ENCODE measurements at places on chromosomes 4 and X.

GRCh38 chr4:8736090-8736825 is 135.4 kb downstream of the HMX1 start:
- DNase-seq: no peak

GRCh38 chr4:27692158-27692557 is 831.5 kb downstream of the STIM2 start:
- no peak for DNase-seq

GRCh38 chrX:153684467-153685155 is 3.1 kb upstream of the SLC6A8 start:
- DNase-seq: no peak

- DNase-seq: no peak
Observed at GRCh38 chr4:57013543-57014120, 34.9 kb downstream of the POLR2B start.

- peak; percentile 51 for DNase-seq
Observed at GRCh38 chr4:146945556-146946374, at the start of gene TTC29. TSS of gene TTC29 (minus strand) at chr4:146945864. CDS start at chr4:146939895, 5,969 bp downstream.

DNA sequence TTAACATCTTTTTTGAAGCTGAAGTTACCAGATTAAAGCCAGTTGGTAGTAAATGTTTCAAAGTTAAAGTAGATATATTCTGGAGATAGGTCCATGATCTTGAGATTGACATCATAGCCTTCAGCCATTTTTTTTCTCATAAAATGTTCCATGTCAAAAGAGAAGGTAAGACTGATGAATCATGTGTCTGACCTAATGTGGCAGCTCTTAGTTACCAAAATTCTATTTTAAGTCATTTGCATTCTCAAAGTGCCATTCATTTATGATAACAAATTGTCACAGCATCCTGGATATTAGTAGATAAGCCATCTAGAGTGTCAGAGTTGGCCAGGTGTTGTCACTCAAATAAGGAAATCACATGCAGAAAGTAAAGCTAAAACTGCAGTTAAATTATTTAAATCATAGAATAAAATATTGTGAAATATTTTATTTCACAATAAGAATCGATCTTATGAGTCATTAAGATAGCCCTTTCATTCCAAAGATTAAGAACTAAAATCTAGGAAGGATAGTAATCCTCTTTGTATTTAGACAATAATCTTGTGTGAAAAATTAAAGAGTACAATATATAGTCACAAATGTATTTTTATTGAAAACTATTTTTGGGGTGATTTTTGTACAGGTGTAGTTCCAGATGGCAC is 65.7 kb upstream of the ADAD1 start:
- DNase-seq: no peak
